Skin of body (tissue), 3 donors: ENCODE measurements at places on chromosomes 16 and 17. TPM values are rescaled to one million over a fixed set of nuclear protein-coding genes. Genes with fewer than 3 reads are reported as not detected.
A peak's percentile ranks its signal among the peaks of the same experiment; 100 is the strongest.

DNA sequence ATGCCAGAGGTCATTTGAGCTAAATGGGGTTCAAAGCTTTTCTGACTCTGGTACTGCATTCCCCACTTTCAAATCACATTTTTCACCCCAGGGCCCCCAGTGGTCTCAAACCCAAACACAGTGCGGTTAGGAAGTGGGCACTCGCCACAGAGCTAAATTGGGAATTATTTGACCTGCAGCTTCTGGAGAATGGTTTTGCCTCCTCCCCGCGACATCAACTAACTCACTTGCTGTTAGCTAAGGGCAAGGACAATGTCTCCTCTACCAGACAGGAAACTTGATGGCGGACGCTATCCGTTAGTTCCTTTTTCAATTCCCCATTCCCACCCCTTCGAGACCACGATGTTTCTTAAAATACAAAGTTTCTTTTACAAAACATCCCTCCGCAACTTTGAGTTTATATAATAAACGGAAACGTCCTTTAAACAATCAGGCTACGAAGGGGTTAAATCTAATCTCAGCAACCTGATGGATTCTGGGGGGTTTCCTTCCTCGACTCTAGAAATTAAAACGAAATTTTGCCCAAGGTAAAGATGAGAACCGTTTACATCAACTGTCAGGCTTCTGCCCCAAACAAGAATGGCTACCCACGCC is 500 bp upstream of the KAT7 start:
- no peak for DNase-seq

DNA sequence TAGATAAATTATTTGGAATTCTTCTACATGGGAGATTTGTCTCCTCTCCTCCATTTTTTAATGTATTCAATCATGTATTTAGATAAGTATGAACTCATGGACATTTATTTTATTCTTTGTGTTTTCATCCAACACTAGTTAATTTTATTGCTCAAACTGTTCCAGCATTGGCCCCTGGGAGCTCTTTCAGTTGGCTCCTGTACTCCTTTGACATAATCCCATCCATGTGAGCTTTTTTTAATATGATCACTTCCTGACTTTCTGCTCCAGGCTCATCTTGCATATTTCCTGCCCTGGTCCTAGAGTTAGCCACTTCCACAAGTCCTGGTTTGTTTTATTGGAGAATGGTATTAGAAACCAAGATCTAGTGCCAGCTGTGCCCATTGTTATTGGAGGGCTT is 419.0 kb upstream of the CDH11 start:
- DNase-seq: peak; percentile 74

DNA sequence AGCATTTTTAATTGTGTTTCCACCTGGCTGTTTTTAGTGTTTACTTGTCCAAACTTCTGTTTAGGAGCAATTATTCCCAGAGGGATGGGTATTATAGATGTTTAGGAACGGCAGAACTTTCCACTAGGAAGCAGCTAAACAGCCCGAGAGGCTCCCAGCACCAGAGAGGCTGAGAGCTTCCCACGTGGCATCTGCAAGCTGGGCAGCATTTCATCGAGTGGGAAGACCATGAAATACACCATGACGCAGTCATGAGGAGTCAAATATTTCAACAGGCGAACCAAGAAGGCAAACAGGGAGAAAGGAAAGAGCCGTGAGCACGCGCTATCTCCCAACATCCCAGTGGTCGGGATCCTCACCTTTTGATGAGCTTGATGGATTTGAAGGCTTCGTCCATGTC is 24.1 kb downstream of the TMEM204 start:
- no peak for DNase-seq

GRCh38 chr17:69669441-69670178 is 255.1 kb downstream of the MAP2K6 start:
- no peak for DNase-seq

GRCh38 chr17:21193031-21193430 is 20.9 kb downstream of the TMEM11 start:
- no peak for DNase-seq

GRCh38 chr16:19295393-19295792 is 9.9 kb downstream of the CLEC19A start:
- DNase-seq: no peak

The TMEM114 gene
- total RNA-seq: not detected

The DPEP3 gene
- total RNA-seq: not detected

DNA sequence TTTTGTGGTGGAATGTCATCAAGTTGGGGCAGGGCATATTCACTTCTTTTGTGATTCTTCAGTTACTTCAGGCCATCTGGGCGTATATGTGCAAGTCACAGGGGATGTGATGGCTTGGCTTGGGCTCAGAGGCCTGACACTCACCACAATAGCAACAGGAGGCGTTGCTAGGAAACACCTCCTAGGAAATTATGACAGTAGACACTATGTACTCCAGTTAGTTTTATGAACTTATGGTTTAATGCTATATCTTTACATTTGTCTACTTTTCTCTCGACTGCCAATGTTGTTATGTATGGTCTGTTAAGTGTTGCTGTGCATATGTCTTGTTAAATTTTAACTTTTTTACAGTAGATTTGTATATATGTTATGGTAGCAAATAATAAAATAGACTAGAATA is 788.7 kb upstream of the GOT2 start:
- DNase-seq: no peak

GRCh38 chr17:78438271-78438691 is 59.8 kb downstream of the PGS1 start:
- DNase-seq: no peak

- DNase-seq: no peak
Measured at GRCh38 chr17:39872751-39873150, 4.7 kb downstream of the ZPBP2 start.

DNA sequence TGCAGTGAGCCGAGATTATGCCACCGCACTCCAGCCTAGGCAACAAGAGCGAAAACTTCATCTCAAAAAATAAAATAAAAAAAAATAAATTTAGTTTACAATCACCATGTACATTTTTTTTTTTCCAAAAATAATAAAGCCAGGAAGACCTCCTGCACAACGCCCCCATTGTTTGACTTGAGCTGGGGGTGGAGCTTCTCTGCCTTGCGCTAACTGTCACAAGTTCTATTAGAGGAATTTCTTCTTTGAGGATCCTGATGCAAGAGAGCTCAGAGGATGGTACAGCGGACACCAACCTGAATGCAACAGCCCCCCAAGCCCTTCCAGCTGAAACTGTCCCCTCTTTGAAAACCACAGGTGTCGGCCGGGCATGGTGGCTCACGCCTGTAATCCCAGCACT is 24.9 kb upstream of the CBX4 start:
- no peak for DNase-seq

The SPATA22 gene
- total RNA-seq: 0.39 TPM

- no peak for DNase-seq
Measured at GRCh38 chr16:8729779-8730334, 55.4 kb downstream of the ABAT start.

The EFNB3 gene
- 3.9 TPM for total RNA-seq

The PIK3R5 gene
- 2.1 TPM for total RNA-seq

The KRT12 gene
- total RNA-seq: 0.10 TPM

The MFAP4 gene
- 126 TPM for total RNA-seq

DNA sequence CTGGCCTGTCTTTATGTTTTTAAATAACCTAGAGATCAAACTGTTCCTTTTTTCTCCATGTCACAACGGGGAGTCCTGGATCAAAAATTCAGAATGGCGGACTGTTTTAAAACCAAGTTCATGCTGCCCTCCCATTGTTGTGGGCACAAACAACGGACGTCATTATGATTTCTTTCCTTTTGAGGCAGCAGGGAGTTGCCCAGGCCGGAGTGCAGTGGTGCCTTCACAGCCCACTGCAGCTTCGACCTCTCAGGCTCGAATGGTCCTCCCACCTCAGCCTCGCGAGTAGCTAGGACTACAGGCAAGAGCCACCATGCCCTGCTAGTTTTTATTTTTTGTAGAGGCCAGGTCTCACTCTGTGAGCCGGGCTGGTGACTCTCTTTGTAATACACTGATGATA is 26.5 kb downstream of the NDE1 start:
- DNase-seq: no peak

The DOC2A gene
- 1.5 TPM for total RNA-seq

DNA sequence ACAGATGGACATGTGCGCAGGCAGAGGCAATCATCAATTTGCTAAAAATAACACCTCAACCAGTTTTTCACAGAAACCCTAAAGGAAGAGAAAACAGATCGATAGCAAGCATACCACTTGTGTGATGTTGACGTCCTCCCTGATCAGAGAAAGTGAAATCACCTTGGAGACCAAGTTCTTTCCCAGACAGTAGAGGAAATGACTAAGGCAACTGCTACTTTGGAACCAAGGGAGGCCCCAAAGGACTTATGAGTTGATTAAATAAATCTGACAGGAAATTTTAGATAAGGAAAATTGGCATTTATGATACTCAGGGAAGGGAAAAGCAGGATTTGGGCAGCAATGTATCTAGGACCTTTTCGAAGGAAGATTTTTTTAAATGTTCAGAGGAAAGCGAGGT is 267.1 kb upstream of the ASIC2 start:
- no peak for DNase-seq

The VTN gene
- 0.20 TPM for total RNA-seq

GRCh38 chr16:86384263-86384649 is 126.1 kb upstream of the FOXF1 start:
- no peak for DNase-seq

The CHST6 gene
- total RNA-seq: 0.69 TPM
